Spleen (tissue), 13 donors: ENCODE measurements at places on chromosomes 5 and 9. TPM values are rescaled to one million over a fixed set of nuclear protein-coding genes. Genes with fewer than 3 reads are reported as not detected.

DNA sequence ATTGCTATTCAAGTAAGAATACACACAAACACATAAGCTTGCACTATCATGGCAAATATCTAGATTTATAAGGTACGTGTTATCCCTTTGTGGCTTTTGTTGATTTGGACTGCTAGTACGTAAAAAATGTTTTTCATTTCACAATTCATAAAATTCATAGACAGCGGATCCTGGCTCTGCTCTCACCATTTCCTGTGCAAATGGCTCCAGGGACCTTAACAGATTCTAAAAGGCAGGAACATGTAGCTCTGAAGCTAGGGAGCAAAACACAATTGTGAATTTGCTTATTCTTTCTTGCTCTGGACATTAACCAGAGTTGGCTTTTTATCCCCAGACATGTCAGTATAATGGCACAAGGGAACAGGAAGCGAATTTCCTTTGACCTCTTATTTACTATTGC is 1019.9 kb upstream of the WWC1 start:
- no peaks in the 10 kb centered on the region for H3K4me1 ChIP-seq
- no peaks in the 10 kb centered on the region for H3K36me3 ChIP-seq
- no peak overlapping the region for H3K4me3 ChIP-seq
- no peak overlapping the region for H3K27ac ChIP-seq
- no peaks in the 10 kb centered on the region for H3K27me3 ChIP-seq
- no peak for DNase-seq

GRCh38 chr5:73826301-73827105 is 200.5 kb downstream of the ARHGEF28 start:
- DNase-seq: no peak
- no peak overlapping the region for H3K27ac ChIP-seq
- no peak overlapping the region for H3K4me3 ChIP-seq
- H3K36me3 ChIP-seq: no peaks in the 10 kb centered on the region

- H3K27me3 ChIP-seq: no peaks in the 10 kb centered on the region
- H3K4me3 ChIP-seq: no peak overlapping the region
- H3K36me3 ChIP-seq: no peaks in the 10 kb centered on the region
- DNase-seq: no peak
- H3K27ac ChIP-seq: no peak overlapping the region
- no peaks in the 10 kb centered on the region for H3K4me1 ChIP-seq
These were observed 70.2 kb upstream of the ADAMTS2 start for GRCh38 chr5:179415291-179416060.

- H3K4me3 ChIP-seq: no peak overlapping the region
- DNase-seq: no peak
- H3K36me3 ChIP-seq: no peaks in the 10 kb centered on the region
- H3K27me3 ChIP-seq: no peaks in the 10 kb centered on the region
- no peak overlapping the region for H3K27ac ChIP-seq
- H3K4me1 ChIP-seq: no peaks in the 10 kb centered on the region
These were observed 26.9 kb upstream of the RNF38 start for GRCh38 chr9:36426945-36427344.

- DNase-seq: no peak
- no peak overlapping the region for H3K27ac ChIP-seq
- no peaks in the 10 kb centered on the region for H3K36me3 ChIP-seq
- H3K4me3 ChIP-seq: no peak overlapping the region
- H3K4me1 ChIP-seq: no peaks in the 10 kb centered on the region
These were observed 6.8 kb upstream of the SH3TC2 start for GRCh38 chr5:149069711-149070110.

- H3K4me1 ChIP-seq: peaks cover 22% of the 10 kb centered on the region
- H3K27ac ChIP-seq: no peak overlapping the region
- H3K27me3 ChIP-seq: no peaks in the 10 kb centered on the region
- H3K36me3 ChIP-seq: no peaks in the 10 kb centered on the region
- no peak overlapping the region for H3K4me3 ChIP-seq
These were observed 8.0 kb upstream of the SEMA4D start for GRCh38 chr9:89505911-89506310.

DNA sequence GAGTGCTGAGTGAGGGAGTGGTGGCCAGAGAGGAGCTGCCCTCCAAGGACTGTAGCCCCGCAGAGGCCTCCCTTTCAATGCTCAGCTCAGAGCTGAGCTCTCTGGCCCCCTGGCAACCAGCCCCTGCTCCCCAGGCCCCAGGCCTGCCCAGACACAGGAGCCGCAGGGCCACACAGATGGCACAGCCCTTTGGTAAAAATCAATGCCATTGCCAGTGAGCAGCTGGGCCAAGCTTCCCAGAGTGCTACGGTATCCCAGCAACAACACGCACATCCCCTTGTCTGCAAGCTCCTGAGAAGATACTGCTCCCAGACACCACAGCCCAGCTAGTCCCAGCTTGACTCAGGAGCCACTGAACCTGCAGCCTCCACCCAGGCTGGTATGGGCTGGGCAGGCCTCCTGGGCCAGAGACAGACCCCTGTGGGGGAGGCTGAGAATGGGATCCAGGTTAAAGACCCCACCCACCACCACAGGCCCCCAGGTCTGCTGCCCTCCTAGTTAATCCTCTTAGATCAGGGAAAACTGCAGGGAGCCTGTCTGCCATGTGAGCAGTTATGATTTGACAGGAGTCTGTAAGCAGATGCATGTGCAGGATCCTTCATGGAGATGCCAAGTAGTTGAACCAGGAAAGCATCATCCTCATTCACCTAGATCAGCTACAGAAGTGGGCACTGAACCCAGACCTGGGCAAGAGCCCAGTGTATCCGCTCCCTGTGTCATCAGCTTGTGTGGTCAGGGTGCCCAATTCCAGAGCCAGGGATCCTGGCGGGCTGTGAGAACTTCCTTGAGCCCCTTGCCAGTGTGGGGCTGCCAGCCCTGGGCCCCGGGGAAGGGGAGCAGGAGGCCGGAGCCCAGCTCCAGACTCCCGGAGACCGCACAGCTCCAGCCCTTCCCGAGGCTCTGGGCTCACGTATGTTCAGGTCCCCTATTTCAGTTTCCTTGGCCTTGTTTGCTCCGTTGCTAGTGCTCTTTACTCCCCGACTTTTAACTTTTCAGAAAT is 26.7 kb upstream of the ADAMTS2 start:
- peak; percentile 67 for DNase-seq
- no peak overlapping the region for H3K27ac ChIP-seq
- H3K36me3 ChIP-seq: no peaks in the 10 kb centered on the region

GRCh38 chr5:178201927-178202235 is 2.5 kb upstream of the HNRNPAB start:
- no peaks in the 10 kb centered on the region for H3K27me3 ChIP-seq
- H3K36me3 ChIP-seq: no peaks in the 10 kb centered on the region
- peaks cover 29% of the 10 kb centered on the region for H3K4me1 ChIP-seq
- H3K4me3 ChIP-seq: no peak overlapping the region
- H3K27ac ChIP-seq: no peak overlapping the region

- DNase-seq: no peak
- no peaks in the 10 kb centered on the region for H3K36me3 ChIP-seq
- H3K27ac ChIP-seq: no peak overlapping the region
- H3K4me1 ChIP-seq: no peaks in the 10 kb centered on the region
These were observed 25.7 kb downstream of the UTP15 start for GRCh38 chr5:73591102-73591695.

DNA sequence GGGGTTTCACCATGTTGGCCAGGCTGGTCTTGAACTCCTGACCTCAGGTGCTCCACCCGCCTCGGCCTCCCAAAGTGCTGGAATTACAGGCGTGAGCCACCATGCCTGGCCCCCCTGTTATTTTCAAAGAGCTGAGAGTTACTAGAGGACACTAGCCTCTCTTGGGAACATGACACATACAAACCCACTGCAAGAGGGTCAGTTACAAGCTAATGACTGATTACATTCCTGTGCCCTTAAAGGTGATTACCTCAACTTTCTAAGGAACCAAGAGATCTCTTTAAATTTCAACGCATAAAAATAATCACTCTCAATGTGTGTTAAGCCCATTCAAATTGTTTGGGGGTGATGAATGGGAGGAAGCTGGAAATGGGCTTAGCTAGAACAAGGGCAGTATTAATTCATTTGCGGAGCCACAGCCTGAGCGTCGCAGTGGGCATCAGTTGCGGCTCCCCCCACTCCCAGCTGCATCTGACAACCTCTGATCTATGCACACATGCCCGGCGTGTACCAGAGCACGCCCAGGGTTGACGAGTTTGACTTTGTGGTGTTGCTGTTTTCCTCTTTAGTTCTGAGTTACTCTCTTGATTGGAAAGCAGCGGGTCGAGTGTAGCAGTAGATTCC is 146.9 kb downstream of the GOLPH3 start:
- no peaks in the 10 kb centered on the region for H3K27me3 ChIP-seq
- DNase-seq: peak; percentile 57
- H3K36me3 ChIP-seq: no peaks in the 10 kb centered on the region
- no peak overlapping the region for H3K4me3 ChIP-seq
- H3K4me1 ChIP-seq: no peaks in the 10 kb centered on the region
- H3K27ac ChIP-seq: peak overlapping the region; percentile 47

DNA sequence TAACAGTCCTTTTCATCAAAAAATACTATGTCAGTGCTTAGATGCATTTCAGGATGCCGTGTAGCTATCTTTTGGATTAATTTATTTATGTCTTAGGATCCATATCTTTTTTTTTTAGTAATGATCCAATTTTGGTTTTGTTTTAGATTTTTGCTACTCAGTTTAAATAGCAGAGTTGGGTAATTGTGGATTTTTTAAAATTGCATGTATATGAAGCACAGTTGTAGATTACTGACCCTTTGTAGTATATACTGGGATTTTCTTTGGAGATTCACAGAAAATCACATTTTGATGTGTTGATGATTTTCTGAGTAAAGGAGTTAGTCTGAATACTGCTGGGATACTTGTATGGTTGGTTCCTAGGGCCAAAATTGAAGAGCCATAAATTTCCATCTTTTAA is 111.8 kb downstream of the NIPBL start:
- H3K4me1 ChIP-seq: peaks cover 15% of the 10 kb centered on the region
- H3K27me3 ChIP-seq: no peaks in the 10 kb centered on the region
- H3K27ac ChIP-seq: no peak overlapping the region
- no peak for DNase-seq
- H3K4me3 ChIP-seq: no peak overlapping the region
- peaks cover 38% of the 10 kb centered on the region for H3K36me3 ChIP-seq

- H3K36me3 ChIP-seq: no peaks in the 10 kb centered on the region
- H3K27me3 ChIP-seq: no peaks in the 10 kb centered on the region
- peaks cover 15% of the 10 kb centered on the region for H3K4me1 ChIP-seq
- no peak for DNase-seq
These were observed 24.4 kb upstream of the RASA1 start for GRCh38 chr5:87243161-87243844.

- H3K27me3 ChIP-seq: no peaks in the 10 kb centered on the region
- no peak overlapping the region for H3K4me3 ChIP-seq
- no peak for DNase-seq
- no peak overlapping the region for H3K27ac ChIP-seq
These were observed 294.5 kb upstream of the PIK3R1 start for GRCh38 chr5:67921004-67921601.

GRCh38 chr5:213803-214395 is 4.1 kb downstream of the CCDC127 start:
- no peak overlapping the region for H3K4me3 ChIP-seq
- no peak overlapping the region for H3K27ac ChIP-seq
- peaks cover 10% of the 10 kb centered on the region for H3K36me3 ChIP-seq
- H3K27me3 ChIP-seq: no peaks in the 10 kb centered on the region

DNA sequence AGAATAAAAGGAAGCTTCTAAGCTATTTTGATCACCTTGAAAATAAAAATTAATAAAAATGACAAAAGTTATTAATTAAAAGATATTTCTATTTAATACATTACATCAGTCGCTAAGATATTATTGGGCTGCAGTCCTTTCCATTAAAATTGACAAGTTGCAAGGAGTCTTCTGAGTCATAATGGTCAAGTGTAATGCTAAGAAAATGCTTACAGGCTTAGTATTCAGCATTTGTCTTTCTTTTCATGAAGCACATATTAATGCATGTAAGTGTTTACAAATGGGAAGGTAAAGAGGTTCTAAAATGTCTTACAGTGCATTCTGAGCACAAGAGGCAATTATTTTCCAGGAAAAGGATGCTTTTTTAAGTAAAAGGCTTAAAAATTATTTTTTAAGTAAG is 17.3 kb downstream of the SPINK9 start:
- H3K27me3 ChIP-seq: no peaks in the 10 kb centered on the region
- no peaks in the 10 kb centered on the region for H3K36me3 ChIP-seq
- no peak overlapping the region for H3K4me3 ChIP-seq
- no peaks in the 10 kb centered on the region for H3K4me1 ChIP-seq
- no peak for DNase-seq

GRCh38 chr5:104111632-104112031 is 549.0 kb upstream of the NUDT12 start:
- no peaks in the 10 kb centered on the region for H3K27me3 ChIP-seq
- DNase-seq: no peak
- H3K36me3 ChIP-seq: no peaks in the 10 kb centered on the region
- no peaks in the 10 kb centered on the region for H3K4me1 ChIP-seq
- H3K27ac ChIP-seq: no peak overlapping the region

DNA sequence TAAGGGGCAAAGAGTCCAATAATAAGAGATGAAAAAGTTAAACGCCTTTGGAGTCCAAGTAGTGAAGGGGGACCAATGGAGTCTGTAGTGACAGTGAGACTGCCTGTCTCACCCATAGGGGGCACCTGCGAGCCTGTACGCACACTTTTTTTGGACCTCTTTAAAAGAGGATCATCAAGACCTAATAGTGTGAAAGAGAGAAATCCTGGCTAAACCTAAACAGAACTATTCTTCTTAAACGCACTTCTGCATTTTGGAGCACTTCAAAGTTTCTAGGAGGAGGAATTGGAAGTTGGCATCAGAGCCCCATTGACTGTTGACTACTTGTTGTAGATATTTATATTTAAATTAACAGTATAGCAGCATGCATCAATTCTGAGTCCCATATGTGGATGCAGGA is 636.1 kb upstream of the KLF4 start:
- no peaks in the 10 kb centered on the region for H3K4me1 ChIP-seq
- H3K27me3 ChIP-seq: no peaks in the 10 kb centered on the region

GRCh38 chr5:29017501-29017900 is 1979.1 kb upstream of the CDH9 start:
- DNase-seq: no peak
- H3K4me3 ChIP-seq: no peak overlapping the region
- H3K36me3 ChIP-seq: no peaks in the 10 kb centered on the region

DNA sequence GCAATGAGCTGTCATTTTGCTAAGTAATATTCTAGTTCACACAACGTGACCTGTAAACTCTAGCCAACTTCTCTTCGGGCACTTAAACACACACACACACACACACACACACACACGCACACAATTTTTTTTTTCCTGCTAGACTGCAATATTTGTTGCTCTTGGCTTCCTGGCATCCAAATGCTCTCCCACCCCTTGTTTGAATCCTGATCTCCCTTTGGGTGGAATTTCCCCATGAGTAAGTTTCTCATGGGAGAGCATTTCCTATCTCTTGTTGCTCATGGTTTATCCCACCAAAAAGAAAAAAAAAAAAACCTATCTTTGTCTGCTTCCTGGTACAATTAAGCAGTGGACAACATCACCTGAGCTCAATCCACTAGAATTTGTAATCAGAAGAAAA is 54.7 kb upstream of the TSLP start:
- no peak overlapping the region for H3K4me3 ChIP-seq
- no peaks in the 10 kb centered on the region for H3K27me3 ChIP-seq
- no peaks in the 10 kb centered on the region for H3K4me1 ChIP-seq
- H3K27ac ChIP-seq: no peak overlapping the region
- DNase-seq: no peak
- no peaks in the 10 kb centered on the region for H3K36me3 ChIP-seq

- H3K27ac ChIP-seq: no peak overlapping the region
- no peaks in the 10 kb centered on the region for H3K27me3 ChIP-seq
- no peak overlapping the region for H3K4me3 ChIP-seq
- H3K36me3 ChIP-seq: peaks cover 98% of the 10 kb centered on the region
- DNase-seq: no peak
These were observed 28.3 kb downstream of the IARS1 start for GRCh38 chr9:92265154-92265553.

OBP2B gene
- total RNA-seq: not detected

GRXCR2 gene
- total RNA-seq: not detected

PPIC gene
- total RNA-seq: 9.3 TPM

GHR gene
- 3.1 TPM for total RNA-seq

TMEM232 gene
- 3.1 TPM for total RNA-seq

SH3TC2 gene
- total RNA-seq: 2.5 TPM

TERT gene
- not detected for total RNA-seq

LEAP2 gene
- 6.1 TPM for total RNA-seq
